ENCODE measurements at places on chromosomes 4 and X.

DNA sequence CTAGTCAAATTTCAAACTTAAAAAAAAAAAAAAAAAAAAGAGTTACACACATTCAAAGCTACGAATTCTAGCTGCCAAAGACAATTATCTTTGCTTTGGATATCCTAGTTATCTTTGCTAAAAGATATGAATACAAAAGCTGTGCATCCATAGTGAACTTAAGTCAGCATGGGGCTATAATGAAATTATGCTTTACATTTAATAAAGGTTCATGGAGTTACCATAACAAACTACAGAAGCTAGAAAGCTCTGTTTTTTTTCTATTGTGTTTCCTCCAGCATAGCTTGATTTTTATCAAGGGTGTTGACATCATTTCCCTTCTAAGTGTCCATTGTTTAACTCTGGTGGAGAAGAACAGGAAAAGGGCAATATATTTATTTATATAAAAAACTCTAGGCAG lies 234.1 kb downstream of the ANKRD50 start:
- no peak for DNase-seq

DNA sequence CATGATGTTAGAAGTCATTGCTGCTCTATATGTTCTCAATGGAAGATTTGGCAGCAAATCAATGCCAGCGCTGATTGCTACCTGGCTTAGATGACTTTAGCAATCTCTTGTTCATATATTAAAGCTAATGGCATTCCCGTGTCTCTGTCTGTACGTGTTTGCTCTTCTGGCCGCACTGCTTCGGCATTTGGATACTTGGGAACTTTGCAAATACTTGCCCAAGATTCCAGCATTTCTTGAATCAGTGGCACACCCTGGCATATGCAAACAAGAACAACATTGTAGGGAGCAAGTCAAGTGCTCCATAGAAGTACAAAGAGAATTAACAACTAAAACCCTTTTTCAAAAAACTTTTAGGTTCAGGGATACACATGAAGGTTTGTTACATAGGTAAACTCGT lies 128.9 kb upstream of the TMEM164 start:
- DNase-seq = no peak

DNA sequence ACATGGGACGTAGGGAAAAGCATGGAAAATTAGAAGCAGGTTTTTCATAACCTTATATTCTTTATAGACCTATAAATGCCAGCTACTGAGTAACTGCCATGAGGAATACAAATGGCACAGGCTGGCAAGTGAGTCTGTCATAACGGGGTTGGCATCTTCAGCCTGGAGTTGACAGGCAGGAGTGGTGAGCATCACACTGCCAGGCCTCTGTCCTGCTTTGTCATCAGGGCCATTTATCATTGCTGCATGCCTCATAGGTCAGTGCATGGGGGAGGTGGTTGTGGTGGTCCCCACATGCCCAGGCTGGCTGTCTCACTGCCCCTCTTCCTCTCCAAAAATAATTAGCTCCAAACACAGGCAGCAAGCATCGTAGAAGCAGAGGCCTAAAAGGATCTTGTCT lies 72.5 kb downstream of the LNX1 start:
- DNase-seq = no peak

GRCh38 chr4:37770016-37770415 lies 56.5 kb upstream of the PGM2 start:
- no peak for DNase-seq

DNA sequence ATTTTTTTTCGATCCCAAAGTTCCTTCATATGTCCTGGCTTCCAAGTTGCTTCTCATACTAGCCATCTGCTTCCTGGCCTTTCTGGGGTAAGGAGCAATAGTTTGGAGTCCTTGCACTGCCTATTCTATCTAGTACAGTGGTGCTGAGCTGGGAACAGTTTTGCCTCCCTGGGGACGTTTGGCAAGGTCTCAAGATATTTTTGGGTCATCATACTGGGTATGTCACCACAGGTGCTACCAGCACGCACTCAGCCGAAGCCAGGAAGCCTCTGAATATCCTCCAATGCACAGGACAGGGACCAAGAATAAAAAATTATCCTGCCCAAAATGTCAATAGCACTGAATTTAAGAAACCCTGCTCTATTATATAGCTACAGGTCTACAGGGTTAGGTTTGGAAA lies 35.4 kb upstream of the TMSB15B start:
- no peak for DNase-seq

DNA sequence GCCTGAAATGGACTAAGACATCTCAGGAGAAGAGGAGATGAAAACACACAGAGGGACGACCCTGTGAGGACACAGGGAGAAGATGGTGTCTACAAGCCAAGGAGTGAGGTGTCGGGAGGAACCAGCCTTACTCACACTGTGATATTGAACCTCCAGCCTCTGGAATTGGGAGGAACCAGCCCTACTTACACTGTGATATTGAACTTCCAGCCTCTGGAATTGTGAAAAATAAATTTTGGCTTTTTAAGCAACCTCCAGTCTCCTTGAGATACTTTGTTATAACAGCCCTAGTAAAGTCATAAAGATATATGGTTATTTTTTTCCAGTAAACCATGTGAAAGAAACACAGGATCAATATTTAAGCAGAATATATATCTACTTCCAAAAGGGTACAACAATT lies 76.5 kb downstream of the DHRSX start:
- DNase-seq = no peak

- no peak for DNase-seq
These were observed 30.7 kb downstream of the MAP7D3 start for GRCh38 chrX:136220540-136220939.
